ENCODE measurements at places on chromosomes 5 and 9.

- H3K4me3 ChIP-seq = no peak overlapping the region
- H3K36me3 ChIP-seq = no peaks in the 10 kb centered on the region
- H3K27me3 ChIP-seq = no peaks in the 10 kb centered on the region
- H3K27ac ChIP-seq = no peak overlapping the region
- no peaks in the 10 kb centered on the region for H3K4me1 ChIP-seq
Observed at GRCh38 chr5:41093803-41094202, 22.7 kb upstream of the MROH2B start.

DNA sequence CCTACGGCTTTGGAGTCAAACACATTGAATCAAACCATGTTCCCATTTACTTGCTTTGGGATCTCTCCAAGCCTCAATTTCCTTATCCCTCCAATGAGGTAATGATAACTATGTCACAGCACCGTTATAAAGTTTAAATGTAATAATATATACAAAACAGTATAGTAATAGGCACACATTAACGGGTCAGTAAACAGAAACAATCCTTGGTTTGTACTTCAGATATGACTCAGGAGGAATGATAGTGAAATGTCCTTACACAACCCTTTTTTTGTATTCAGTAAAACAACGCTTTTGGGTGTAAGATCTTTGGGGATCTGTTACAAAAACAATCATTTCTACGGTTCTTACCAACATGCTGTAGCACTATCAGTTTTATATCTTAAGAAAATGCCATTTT, 178.5 kb upstream of the GNA14 start:
- no peak overlapping the region for H3K4me3 ChIP-seq
- peaks cover 33% of the 10 kb centered on the region for H3K4me1 ChIP-seq
- no peak for DNase-seq
- H3K27me3 ChIP-seq = no peaks in the 10 kb centered on the region
- no peak overlapping the region for H3K27ac ChIP-seq

- DNase-seq = no peak
- H3K27me3 ChIP-seq = no peaks in the 10 kb centered on the region
- H3K4me3 ChIP-seq = no peak overlapping the region
- H3K4me1 ChIP-seq = peaks cover 5% of the 10 kb centered on the region
- H3K36me3 ChIP-seq = no peaks in the 10 kb centered on the region
Observed at GRCh38 chr9:114404531-114404930, 16.7 kb upstream of the AKNA start.

GRCh38 chr5:43583724-43584123, 19.3 kb upstream of the NNT start:
- no peak for DNase-seq
- no peak overlapping the region for H3K27ac ChIP-seq
- H3K27me3 ChIP-seq = no peaks in the 10 kb centered on the region

GRCh38 chr9:98867103-98867428, 59.6 kb downstream of the GALNT12 start:
- H3K4me1 ChIP-seq = no peaks in the 10 kb centered on the region
- no peak overlapping the region for H3K4me3 ChIP-seq
- no peak for DNase-seq
- no peaks in the 10 kb centered on the region for H3K36me3 ChIP-seq
- peaks cover 13% of the 10 kb centered on the region for H3K27me3 ChIP-seq

GRCh38 chr5:114418176-114419066, 56.6 kb downstream of the KCNN2 start:
- peaks cover 2% of the 10 kb centered on the region for H3K27me3 ChIP-seq
- no peak overlapping the region for H3K27ac ChIP-seq
- no peaks in the 10 kb centered on the region for H3K4me1 ChIP-seq
- H3K36me3 ChIP-seq = no peaks in the 10 kb centered on the region

Data from activated naive CD8-positive, alpha-beta T cell treated with anti-CD3 and anti-CD28 coated beads, Interleukin-2, amount 50 U/mL, for 24 hours (primary cell).